COLO829 (cell line): ENCODE measurements at places on chromosomes 3 and 15.
A peak's percentile ranks its signal among the peaks of the same experiment; 100 is the strongest.

GRCh38 chr15:59443341-59444072 is 5.5 kb downstream of the FAM81A start:
- DNase-seq = no peak

DNA sequence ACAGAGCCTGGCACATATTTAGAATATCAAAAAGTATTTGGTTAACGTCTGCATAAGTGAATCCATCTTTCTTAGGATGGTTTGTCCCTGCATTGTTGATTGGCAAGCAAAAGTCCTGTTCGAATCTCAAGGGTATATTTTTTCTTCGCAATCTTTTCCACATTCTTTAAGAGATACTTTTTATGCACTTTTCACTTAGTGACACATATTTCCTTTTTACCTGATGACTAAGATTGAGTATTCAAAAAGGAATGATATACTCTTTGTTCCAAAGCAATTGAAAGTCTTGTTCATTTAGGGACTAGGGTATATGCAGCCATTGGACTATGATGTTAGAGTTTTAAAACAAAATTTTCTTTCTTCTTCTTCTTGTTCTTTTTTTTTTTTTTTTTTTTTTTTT is 349.9 kb downstream of the NLGN1 start:
- no peak for DNase-seq

- no peak for DNase-seq
Observed at GRCh38 chr15:54424171-54424570, 445.9 kb downstream of the UNC13C start.

GRCh38 chr3:72344236-72344635 is 504.0 kb downstream of the SHQ1 start:
- DNase-seq = no peak

DNA sequence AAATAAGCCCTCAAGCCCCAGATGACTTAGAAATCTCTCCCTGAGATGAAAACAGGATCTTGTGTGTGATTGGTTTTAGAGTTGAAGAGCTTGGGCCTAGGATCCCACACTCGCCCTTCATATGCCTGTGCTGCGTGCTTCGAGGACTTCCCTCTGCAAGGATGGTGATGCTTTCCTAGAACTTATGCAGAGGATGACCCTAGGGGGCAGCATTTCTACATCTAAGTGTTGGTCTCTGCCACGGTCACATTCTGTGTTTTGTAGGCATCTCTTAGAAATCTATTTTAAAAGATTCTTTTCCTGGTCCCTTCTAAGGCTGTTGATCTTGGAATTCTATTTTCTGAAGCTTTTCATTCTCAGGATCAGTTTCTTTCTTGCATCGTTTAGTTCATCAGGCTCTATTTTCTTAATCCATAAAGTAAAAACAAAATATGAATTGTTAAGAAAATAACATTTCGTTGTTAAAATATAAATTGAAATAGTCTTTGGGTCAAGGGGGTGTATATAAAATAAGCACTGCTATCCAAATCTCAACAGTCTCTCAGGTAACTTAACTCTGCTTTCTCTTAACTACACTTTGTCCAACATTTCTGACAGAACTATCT is 45.7 kb downstream of the WDR76 start:
- peak; percentile 43 for DNase-seq

- no peak for DNase-seq
Observed at GRCh38 chr15:26433818-26434217, 339.0 kb downstream of the GABRB3 start.

GRCh38 chr3:138336454-138336999 is 6.9 kb upstream of the NME9 start:
- DNase-seq = no peak

DNA sequence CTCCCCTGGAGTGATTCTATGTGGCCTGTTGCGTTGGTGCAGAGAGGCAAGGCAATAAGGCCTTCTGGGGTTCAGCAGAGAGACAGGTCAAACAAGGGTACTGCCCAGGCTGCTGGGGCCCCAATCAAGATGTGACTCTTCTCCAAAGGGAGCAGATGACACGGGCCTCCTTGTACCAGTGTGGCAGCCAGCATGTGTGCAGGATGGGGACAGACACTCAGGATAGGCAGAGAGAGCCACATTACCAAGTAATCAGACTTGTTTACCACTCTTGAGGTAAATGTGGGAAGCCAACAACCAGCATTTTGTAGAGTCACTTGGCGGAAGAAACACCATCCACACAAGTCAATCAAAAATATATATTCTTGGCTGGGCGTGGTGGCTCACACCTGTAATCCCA is 95.3 kb upstream of the DLG1 start:
- no peak for DNase-seq

DNA sequence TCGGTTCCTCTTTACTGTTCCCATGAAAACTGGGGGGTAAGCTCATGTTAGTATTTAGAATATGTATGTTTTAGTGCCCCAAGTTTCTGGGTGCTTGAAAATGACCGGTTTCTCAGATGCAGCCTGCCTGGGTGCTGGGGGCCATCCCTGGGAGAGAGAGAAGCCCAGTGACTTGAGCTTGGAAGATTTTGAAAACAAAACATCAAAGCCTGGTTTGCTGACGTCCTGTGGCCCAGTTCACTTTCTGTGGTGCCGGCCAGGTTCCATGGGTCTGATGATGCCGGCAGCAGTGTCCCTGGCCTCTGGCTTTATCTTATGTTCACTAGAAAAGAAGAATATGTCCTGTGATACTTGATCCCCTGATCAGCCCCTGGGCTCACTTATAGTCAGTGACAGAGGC is 17.1 kb downstream of the APBA2 start:
- DNase-seq = no peak

- no peak for DNase-seq
Observed at GRCh38 chr3:3141939-3142338, 15.2 kb downstream of the TRNT1 start.

- DNase-seq = no peak
Observed at GRCh38 chr3:43296565-43296964, 10.2 kb downstream of the SNRK start.

DNA sequence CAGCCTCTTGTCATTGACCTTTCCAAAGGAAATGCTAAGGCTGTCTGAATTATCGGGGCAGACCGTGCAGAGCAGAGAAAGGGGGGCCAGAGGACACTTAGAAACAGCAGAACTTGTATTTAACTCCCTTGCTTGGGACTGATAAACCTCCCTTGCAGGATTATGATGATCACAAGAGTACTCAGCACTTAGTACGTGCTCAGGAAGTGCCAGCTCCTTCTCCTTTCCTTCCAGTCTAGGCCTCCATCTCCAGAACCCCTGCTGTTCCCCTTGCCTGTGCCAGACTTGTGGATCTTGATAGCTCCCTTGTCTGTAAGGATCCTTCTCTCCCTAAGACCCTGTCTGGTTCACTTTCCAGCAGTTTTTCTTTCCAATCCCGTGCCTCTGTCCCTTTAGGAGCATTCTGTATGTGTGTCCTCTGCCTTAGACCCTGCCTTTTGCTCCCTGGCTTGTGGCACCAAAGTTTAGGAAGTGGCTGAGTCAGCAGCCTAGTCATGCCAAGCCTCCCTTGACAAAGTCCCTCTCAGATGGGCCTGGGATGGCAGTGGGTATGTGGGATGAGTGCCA is 747 bp downstream of the SORD start:
- no peak for DNase-seq

- no peak for DNase-seq
Observed at GRCh38 chr15:61243983-61244593, 15.0 kb upstream of the RORA start.

DNA sequence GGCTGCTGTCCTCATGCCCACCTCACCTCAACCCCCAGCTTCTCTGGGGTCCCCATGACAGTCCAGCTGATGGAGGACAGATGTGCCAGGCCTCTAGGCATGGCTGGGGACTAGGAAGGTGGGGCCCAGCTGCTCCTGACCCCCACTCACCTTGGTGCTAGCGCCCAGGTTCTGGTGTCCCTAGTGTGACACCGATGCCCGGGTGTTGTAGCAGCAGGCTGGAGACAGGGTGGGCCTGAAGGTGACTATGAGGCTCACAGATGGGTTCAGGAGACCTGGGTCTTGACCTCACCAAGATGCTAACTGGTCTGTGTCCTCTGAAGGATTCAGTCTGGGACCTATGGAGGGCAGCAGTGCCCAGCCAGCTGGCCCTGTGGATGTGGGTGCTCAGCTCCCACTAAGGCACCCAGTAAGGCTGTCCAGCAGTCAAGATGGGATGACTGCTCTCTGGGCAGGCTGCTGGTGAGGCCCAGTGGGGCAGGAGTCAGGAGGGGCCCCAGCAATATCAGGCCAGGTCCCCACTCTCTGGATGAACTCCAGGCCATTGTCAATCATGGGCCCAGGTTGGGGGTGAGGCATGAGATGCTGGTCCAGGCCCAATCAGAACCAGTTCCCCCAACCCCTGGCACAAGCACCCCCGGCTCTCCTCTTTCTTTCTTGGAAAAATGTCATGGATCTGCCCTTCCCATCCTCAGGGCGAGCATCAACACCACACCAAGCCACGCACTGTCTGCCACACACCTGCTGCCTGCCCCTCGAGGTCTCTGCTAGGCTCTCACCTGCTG is 33.0 kb downstream of the ALDH1L1 start:
- no peak for DNase-seq

DNA sequence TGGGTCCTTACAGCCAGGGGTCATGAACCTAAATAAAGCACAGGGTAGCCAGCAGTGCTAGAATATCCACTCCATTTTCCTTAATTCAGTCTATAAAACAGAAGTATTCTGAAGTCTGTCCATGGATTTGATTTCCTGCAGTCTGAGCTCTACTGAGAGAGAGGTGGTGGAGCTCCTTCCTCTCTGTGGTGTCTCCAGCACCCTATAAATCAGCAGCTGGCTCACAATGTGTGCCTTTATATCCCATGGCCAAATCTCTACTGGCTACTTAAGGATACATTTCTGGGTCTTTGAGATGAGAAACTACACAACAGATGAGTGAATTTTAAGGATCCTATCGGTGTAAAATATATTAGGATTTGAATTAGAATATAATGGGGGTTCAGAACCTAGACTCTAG is 339.9 kb upstream of the RBMS3 start:
- DNase-seq = no peak

DNA sequence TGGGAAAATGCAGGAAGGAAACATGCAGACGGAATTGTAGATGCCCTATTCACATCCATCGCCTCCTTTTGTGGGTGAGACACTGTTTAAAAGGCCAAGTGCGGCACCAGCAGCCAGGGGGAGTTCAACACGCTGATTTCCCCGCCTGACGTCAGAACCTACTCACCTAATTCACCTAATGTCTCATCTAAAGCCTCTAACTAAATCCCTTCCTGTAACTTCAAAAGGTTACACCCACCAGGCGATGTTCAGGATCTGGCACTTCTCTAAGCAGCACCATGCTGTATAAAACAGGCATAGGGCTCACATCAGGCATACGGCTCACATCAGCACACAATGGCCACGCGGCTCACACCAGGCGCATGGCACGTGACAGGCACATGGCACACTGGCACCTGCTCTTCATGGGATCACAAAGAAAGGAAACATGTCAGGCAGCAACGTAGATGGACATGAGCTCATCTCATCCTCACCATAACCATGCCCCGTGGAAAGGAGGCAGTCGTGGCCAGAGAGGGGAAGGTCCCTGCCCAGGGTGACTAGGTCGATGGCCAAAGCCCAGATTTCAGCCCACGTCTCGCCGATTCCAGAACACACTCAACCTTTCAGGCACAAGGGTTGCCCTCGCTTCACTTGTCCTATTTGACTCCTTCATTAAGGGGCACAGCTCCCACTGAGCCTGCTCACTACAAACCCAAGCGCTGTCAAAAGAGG is 21.7 kb downstream of the XXYLT1 start:
- no peak for DNase-seq

GRCh38 chr3:43753741-43754715 is 63.3 kb downstream of the ABHD5 start:
- no peak for DNase-seq

- no peak for DNase-seq
Observed at GRCh38 chr15:69400850-69401249, 13.3 kb upstream of the KIF23 start.

DNA sequence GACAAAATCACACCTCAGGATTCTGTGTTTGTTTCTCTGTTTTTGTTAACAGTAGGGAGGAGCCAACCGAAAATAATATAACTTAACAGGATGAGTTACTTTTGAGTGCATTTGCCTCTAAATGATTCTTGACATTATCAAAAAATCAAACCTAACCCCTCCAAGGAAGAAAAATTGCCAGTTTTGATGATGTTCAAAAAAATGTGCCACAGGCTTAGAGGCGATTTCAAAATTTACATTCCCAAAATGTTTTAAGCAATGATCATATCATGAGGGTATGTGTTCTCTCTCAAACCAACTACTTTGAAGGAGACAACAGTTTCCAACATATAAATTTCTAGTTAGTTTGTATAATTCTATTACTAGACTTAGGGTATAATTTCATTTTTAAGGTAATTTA is 6.7 kb downstream of the VGLL3 start:
- no peak for DNase-seq

GRCh38 chr3:28860307-28860706 is 420.6 kb upstream of the RBMS3 start:
- DNase-seq = no peak

- DNase-seq = no peak
Observed at GRCh38 chr15:97866959-97867358, 93.5 kb upstream of the ARRDC4 start.
